ENCODE measurements at places on chromosomes 1 and 21. TPM values are rescaled to one million over a fixed set of nuclear protein-coding genes. Genes with fewer than 3 reads are reported as not detected.

DNA sequence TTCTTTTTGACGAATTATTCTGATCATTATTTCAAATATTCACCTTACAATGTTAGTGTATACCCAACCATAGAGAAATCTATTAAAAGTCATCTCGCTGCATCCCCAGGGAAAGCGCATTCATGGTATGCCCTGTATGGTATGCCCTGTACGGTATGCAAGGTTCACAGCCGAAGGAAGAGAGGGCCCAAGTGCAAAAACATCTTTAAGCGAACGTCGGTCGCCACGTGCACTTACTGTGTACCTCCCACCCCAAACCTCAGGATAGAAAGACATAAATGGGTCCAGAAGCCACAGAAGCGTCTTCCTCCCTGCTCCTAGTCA lies 14.4 kb downstream of the HLX start:
- H3K4me3 ChIP-seq, result no peak overlapping the region
- H3K36me3 ChIP-seq, result no peaks in the 10 kb centered on the region
- peaks cover 19% of the 10 kb centered on the region for H3K27me3 ChIP-seq

- peaks cover 7% of the 10 kb centered on the region for H3K4me1 ChIP-seq
- H3K27ac ChIP-seq, result no peak overlapping the region
- no peaks in the 10 kb centered on the region for H3K36me3 ChIP-seq
- H3K4me3 ChIP-seq, result no peak overlapping the region
- peaks cover 33% of the 10 kb centered on the region for H3K27me3 ChIP-seq
- DNase-seq, result no peak
Observed at GRCh38 chr1:228039006-228039903, 32.5 kb downstream of the WNT3A start.

GRCh38 chr1:78561856-78562255 lies 58.4 kb upstream of the IFI44L start:
- no peak overlapping the region for H3K27ac ChIP-seq
- DNase-seq, result no peak
- H3K4me1 ChIP-seq, result no peaks in the 10 kb centered on the region
- no peaks in the 10 kb centered on the region for H3K27me3 ChIP-seq

- no peaks in the 10 kb centered on the region for H3K27me3 ChIP-seq
- H3K4me3 ChIP-seq, result no peak overlapping the region
- peaks cover 17% of the 10 kb centered on the region for H3K4me1 ChIP-seq
- no peak overlapping the region for H3K27ac ChIP-seq
- DNase-seq, result no peak
Observed at GRCh38 chr1:229285440-229285839, 14.5 kb downstream of the RAB4A start.

GRCh38 chr21:31872452-31873274 lies at the start of gene HUNK:
HUNK (plus strand) TSS chr21:31873020; CDS start chr21:31873675, 655 bp downstream.
- DNase-seq, result no peak
- H3K27me3 ChIP-seq, result peaks cover 10% of the 10 kb centered on the region
- no peak within 1 kb of the TSS for H3K4me3 ChIP-seq
- no peaks in the 10 kb centered on the region for H3K4me1 ChIP-seq
- no peak within 1 kb of the TSS for H3K27ac ChIP-seq

DNA sequence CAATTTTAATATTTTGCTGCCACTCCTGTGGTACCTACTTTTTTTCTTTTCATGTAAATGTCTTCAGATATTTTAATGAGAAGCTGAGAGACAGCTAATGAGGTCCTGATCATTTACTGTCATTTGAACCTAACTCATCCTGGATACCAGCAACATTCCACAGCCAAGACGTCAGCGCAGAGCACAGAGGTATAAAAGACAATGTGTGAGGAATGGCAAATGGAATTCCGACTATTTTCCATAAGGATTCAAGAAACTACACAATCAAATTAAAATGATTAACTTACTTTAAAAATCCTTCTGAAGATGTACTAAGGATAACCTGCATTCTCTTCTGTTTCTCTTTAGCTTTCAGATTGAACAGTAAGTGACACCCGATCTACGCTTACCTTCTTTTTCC lies 38.8 kb downstream of the HEATR1 start:
- no peaks in the 10 kb centered on the region for H3K4me1 ChIP-seq
- no peak overlapping the region for H3K4me3 ChIP-seq
- no peaks in the 10 kb centered on the region for H3K27me3 ChIP-seq
- H3K36me3 ChIP-seq, result peaks cover 54% of the 10 kb centered on the region
- no peak for DNase-seq

- no peak overlapping the region for H3K27ac ChIP-seq
- H3K4me1 ChIP-seq, result no peaks in the 10 kb centered on the region
- no peak for DNase-seq
Observed at GRCh38 chr1:185268352-185268751, 48.7 kb downstream of the IVNS1ABP start.

Gene CYP4A22
- total RNA-seq, result not detected

Gene CHTOP
- total RNA-seq, result 95.9 TPM

Gene ST6GALNAC5
- total RNA-seq, result not detected

Data from CD8-positive, alpha-beta memory T cell (primary cell).